ENCODE measurements at places on chromosomes 5 and 9.

GRCh38 chr9:81035171-81035570, 654.2 kb downstream of the TLE1 start:
- no peak for DNase-seq

DNA sequence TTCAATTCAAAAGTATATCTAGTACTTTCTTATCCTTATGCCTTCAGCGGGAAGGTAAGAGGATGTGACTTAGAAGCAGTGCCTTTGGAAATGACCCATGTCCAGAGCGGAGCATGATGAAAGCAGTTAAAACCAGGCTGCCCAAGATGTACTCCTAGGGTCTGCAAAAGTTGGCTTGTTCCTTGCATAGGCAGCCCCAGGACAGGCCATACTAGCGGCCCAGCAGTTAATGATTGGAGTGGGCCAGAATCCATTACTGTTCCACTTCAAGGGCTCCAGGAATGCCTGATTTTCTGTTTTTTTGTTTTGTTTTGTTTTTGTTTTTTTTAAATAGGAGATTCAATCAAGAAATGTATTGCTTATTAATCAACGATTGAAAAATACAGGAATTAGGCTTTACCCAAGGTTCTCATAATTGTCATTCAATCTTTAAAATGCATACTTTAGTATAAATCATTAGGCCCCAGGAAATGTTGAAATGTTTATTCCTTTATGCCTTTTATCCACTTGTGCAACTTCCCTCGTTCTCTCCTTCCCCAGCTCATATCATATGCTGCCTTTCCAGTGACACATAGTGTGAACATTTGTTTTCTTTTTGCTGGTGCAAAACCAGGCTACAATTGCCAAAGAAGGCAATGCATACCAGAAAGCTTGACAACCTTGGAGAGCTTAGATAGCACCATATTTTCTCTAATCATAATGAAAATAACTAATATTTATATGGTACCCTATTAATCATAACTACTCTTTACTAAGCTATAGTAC, 190.8 kb downstream of the ARHGEF28 start:
- no peak for DNase-seq

GRCh38 chr9:118038713-118039112, 334.5 kb downstream of the TLR4 start:
- no peak for DNase-seq

DNA sequence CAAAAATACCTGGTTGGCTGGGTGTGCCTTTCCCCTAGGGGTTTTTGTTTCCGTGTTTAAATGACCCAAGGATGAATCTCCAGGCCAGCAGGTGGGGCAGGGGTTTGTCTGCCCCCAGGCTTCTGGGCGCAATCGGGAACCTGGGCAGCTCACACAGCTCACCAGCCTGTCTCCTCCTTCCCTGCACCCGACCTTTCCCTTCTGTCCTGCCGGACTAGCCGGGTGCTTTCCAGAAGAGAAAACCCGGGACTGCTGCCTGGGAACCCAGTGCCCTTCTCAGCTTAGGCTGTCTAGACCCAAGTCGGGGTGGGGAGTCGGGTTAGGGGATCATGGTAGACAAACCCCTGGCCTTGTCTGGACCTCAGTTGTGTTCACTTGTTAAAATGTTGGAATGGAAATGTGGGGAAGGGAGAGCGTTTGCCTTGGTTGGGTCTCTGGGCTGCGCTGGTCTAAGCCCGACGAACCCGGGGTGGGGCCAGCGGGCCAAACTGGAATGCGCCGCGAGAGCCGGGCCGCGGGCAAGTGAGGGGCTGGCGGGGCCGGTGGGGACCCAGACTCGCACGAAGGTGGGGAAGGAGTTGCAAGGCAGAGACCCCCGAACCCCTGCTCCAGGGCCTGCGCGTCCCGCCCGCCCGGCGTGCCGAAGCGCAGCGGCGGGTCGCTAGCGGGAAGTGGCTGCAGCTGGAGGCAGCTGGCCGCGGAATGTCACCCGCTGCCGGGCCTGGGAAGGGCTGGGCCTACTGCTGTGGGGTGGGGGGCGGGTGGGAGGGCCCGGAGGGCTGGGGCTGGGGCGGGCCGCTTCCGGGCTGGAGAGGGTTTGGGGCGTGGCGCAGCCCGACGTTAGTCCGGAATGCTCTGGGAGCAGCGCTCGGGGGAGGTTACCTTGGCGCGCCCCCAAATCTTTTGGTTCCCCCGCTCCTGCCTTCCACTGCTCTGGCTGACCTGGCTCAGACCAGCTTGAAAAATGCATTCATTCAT, 84.6 kb downstream of the DAB2IP start:
- peak; percentile 45 for DNase-seq

DNA sequence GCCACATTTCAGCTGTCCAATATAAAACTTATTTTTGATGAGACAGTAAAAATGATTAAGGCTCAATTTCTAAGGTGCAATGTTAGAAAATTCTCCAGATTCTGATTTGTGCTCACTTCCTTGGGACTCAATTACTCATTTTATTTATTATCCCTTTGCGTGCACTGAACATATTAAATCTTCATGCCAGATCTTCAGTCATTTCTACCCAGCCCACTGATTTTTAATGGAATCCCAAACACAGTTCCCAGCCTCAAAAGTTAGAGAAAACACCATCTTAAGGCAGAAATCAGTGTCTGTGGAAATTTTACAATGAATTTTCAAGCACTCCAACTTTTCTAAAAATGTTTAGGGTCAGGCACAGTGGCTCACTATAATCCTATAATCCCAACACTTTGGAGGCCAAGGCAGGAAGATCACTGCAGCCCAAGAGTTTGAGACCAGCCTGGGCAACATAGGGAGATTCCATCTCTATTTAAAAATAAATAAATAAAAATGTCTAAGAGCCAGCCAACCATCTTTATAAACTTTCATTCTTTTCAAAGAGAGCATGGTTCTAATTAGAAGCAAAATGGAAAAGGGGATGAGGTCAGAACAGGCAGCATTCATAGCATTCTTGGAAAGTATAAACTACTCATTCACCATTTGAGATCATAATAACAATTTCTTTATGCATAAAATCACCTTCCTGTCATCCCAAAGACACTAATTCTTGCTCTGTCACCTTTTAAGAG, 53.7 kb downstream of the TLE1 start:
- no peak for DNase-seq

GRCh38 chr5:66174338-66174737, 30.2 kb downstream of the SREK1 start:
- no peak for DNase-seq

GRCh38 chr9:4106760-4107143, 193.1 kb downstream of the GLIS3 start:
- no peak for DNase-seq

GRCh38 chr9:36551129-36551528, 21.6 kb upstream of the MELK start:
- no peak for DNase-seq

GRCh38 chr9:124488641-124489210, 18.5 kb downstream of the NR5A1 start:
- DNase-seq = no peak

DNA sequence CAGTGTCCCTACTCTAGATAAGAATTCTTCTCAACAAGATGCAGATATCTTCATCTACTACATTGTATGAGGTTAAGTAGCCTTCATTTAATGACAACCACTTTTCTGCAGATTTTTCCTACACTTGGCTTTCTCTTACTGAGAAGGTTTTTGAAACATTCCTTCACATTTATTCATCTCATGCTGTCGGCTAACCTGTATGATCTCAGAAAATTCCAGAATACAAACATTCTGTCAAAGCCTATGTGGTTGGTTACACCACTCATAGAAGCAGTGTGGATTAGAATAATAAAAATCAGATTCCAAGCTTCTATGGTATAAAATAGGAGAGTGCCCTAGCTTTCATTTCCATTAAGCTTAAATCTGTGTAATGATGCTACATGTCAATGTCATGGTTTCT, 39.4 kb upstream of the ERCC6L2 start:
- DNase-seq = no peak

GRCh38 chr9:97398999-97399758, 12.7 kb upstream of the TDRD7 start:
- peak; percentile 46 for DNase-seq

GRCh38 chr9:37262410-37262809, 142.0 kb downstream of the ZCCHC7 start:
- no peak for DNase-seq
